ENCODE measurements at places on chromosomes 4 and X.

GRCh38 chr4:102524691-102525090 is 23.5 kb downstream of the NFKB1 start:
- DNase-seq, result no peak

GRCh38 chr4:61203436-61203790 is 3.3 kb downstream of the ADGRL3 start:
- DNase-seq, result no peak

GRCh38 chr4:5387457-5387856 is 320.9 kb downstream of the EVC2 start:
- DNase-seq, result no peak

- no peak for DNase-seq
Measured at GRCh38 chrX:8042304-8042703, 115.1 kb upstream of the PNPLA4 start.

DNA sequence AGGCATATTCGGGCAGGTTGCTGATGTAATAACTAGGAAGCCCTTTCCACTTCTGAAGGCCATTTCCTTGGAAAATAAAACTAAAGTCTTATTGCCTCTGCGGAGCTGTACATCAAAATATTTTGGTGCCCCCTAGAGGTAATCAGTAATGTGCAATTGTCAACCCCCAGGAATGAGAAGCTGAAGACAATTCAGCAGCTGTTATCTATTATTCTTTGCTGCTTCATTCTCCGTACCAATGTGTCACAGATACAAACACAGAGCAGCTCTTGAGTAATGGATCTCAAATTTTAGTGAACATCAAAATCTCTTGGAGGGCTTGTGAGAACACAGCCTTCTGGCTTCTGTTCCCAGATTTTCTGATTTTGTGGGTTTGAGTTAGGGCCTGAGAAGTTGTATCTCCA is 3.5 kb upstream of the SLIT2 start:
- DNase-seq, result no peak

DNA sequence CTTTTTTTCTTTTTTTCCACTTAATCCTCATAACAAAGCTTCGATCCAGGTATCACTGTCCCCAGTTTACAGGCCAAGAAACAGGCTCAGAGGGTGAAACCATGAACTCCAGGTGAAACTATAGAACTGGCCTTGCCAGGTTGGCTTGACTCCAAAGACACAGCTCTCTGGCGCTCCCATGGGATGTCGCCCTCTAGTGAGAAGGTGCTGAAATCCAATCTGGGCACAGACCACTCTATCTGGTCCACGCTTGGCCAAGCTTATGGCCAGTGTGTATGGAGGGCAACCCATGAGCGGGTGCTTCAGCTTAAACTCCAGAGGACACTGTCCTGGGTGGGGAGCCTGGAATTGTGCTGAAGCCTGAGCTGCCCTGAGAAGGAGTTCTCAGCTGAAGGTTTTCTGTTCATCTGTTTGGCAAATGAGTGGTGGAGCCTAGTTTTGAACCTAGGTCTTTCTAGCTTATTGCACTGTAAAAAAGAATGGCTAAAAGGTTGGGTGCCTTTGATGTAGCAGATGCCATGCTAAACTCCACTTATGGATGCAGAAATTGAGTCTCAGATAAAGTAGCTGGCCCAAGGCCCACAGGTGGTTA is 70.5 kb downstream of the SEL1L3 start:
- DNase-seq, result no peak

GRCh38 chrX:39956803-39957394 is 140.9 kb downstream of the BCOR start:
- DNase-seq, result no peak

- no peak for DNase-seq
Measured at GRCh38 chr4:8179074-8179473, 20.0 kb upstream of the SH3TC1 start.

DNA sequence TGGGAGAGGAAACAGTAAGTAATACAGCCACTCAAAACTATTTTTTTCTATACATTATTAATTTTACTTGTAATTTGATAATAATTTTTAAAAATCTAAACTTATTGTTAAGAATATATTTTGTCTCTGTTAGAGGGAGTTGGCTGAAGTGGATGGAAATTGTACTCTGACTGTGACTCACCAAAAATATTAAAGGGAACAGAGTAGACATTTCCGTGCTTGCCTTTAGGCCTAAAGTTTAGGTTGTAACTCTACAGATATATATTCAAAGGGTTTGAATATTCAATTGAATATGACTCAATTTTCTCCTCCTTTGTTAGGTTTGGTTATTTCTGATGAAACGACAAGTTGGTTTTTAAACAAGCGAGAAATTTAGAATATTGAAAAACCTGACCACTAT is 128.3 kb upstream of the PITX2 start:
- no peak for DNase-seq

- DNase-seq, result no peak
Measured at GRCh38 chr4:7428261-7429068, 6.3 kb downstream of the PSAPL1 start.

DNA sequence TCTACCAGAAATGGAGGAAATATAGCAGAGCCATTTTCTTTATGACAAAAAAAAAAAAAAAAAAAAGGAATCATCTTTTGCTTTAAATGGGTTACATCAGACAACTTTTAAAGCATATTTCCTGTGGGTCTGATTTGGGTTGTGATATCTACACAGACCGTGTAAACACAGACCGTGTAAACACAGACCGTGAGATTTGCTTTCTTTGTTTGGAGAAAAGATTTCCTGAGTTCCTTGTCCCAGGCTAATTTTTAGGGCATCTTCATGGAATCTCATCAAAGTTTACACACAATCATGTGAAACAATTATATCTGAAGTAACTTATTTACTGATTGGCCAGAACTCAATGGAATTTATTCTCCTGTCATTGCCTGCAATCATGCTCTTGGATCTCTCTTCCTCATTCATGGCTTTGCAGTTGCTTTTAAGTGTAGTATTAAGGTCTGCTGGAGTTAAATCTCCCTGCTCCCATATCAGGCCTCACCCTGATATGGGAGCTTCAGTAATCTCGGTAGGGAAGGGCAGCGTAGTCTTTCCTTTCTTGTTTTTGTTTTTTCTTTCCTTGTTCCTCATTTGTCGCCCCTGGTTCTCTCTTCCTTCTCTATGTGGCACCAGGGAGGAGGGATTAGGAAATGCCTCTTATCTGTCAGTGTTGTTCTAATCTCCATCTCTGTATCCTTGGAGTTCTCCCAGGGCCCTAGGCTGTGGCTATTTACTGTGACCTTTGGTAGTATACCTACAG is 248.6 kb upstream of the JADE1 start:
- DNase-seq, result no peak

DNA sequence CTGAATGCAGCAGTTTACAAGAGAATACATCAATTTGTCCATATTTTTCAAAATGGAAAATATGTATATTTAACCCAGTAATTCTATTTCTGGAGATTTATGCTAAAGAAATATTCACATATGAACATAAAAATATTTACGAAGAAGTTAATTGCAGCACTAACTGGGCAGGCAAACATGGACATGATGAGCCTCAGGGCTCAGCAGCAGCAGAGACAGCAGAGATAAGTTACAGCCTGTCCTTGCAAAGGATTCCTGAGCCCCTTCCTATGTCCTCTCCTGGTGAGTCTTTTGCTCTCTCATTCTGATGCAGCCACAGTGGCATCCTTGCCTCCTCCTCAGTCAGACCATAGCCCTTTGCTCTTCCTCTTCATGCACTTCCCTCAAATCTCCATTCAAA is 680.6 kb upstream of the CPEB2 start:
- no peak for DNase-seq

DNA sequence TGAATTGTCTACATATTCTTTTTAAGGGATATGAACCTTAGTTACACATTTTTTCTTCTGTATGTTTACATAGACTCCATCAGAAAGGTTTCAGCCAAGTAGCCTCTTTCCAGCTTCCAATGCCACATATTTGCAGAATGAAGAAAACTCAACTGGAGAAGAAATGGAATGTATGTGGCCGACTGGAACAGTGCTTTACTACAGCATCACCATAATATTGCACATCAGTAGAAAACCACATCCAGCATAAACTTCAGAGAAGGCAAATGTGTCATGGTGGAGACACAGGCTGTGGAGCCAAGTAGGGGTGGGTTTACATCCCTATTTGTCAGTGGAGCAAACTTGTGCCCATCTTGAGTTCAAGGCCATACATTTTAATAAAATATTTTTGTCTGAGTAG is 204.8 kb upstream of the LDB2 start:
- DNase-seq, result no peak

DNA sequence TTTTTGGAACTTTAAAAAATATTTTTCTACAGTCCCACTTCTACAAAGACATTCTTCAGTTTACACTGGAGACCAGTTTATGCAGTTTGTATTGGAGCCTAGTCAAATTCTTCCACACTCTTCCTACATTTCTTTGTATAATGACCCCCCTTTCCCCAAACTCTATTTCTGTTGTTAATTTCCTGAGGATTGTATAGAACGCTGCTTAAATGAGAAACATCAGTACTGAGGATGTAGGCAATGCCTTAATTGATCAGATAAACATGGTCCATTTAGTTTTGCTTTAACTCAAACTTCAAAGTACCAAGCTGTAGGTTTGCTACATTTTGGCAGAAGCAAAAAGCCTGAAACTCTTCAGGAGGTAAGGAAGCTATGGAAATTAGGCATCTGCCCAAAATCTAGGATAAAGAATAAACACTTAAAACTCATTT is 155.5 kb downstream of the SLC7A11 start:
- DNase-seq, result no peak

DNA sequence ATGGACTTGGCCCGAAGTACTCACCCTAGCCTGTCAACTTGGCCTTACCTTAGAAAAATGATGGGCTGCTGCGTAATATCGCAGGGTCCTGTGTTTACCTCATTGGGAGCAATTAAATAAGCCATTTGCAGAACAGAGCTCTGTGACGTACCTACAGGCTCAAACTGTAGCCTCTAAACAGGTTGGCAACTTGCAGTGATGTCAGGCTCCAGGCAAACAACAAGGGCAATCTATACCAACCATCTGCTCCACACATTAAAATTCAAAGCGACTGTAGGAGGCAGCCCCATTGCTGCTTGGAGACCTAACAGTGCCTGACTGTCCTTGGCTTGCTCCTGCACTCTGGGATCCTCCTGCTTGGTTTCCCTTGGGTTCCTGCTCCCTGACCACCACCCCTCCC is 17.2 kb downstream of the VGLL1 start:
- DNase-seq, result no peak

- peak; percentile 65 for DNase-seq
Measured at GRCh38 chr4:101345271-101345595, 2.1 kb downstream of the PPP3CA start.

DNA sequence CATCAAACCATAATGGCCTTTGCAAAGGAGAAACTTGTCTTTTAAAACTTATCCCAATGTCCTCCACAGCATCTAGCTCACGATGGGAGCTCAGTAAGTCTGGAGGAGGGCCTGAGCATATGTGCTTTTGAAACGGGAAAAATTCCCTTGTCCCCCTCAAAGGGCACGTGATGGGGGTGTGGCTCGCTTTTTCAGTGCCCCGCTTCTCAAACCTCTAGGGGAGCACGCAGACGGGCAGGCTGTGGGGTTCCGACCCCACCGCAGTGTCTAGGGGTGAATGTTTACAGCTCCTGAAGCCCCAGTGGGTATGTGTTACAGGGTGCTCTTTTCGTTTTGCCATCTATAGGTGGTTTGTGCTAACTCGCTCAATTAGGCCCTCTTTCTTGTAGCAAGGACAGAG is 31.2 kb downstream of the SLITRK2 start:
- DNase-seq, result no peak

DNA sequence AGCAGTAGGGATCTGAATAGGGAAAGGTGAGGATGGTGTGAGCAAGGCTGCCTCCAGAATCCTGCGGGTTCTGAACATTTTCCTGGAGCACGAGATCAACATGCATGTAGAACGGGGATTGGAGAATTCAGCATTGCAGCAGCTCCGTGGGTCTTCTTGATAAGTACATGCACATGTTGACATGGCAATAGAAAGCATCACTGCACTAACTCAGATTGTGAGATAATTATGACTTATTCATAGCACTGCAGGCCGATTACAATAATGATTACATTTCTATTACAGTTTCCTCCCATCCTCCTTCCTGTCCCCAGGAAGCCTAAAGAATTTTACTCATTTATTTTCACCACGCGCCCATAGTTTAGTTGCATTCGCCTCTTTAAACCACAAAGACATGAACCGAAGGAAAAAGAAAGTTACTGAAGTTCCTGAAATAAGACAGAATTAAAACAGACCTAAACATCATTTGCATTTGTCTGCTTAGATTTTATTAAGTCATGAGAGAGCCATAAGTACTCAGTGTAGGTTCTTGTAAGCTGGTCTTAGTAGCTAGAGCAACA is 61.3 kb upstream of the ARX start:
- DNase-seq, result no peak

- DNase-seq, result no peak
Measured at GRCh38 chrX:153636716-153637115, 10.3 kb upstream of the DUSP9 start.
